D721Med (cell line): ENCODE measurements at places on chromosomes 3 and 15.

DNA sequence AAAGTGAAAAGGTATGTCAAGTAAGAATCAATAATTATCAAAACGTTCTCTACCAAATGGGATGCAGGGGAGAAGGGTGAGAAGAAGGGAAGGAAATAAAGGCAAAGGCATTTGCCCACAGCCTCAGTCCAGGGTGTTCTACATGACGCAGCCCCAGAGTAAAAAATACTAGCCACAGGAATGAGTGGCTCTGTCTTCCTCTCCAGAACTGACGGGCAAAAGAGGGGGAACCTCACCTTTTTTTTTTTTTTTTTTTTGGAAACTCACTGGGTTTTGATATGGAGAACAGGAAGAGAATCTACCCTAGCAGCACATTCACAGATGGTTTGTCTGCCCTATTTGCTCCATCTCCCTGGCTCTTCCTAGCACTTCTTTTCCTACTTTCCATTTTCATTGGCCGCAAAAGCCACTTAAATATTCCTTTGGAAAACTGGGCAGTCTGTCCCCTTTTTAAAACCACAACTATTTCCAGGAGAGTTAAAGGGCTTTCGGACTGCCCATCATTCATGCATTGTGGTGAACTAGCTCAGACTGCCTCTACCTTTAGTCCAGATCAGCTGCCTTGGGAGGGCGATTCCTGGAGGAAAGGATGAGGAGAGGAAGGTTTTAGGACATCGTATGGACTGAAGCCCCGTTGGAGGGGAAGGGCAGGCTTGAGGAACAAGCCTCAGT lies 28.2 kb downstream of the B3GNT5 start:
- no peak for DNase-seq

DNA sequence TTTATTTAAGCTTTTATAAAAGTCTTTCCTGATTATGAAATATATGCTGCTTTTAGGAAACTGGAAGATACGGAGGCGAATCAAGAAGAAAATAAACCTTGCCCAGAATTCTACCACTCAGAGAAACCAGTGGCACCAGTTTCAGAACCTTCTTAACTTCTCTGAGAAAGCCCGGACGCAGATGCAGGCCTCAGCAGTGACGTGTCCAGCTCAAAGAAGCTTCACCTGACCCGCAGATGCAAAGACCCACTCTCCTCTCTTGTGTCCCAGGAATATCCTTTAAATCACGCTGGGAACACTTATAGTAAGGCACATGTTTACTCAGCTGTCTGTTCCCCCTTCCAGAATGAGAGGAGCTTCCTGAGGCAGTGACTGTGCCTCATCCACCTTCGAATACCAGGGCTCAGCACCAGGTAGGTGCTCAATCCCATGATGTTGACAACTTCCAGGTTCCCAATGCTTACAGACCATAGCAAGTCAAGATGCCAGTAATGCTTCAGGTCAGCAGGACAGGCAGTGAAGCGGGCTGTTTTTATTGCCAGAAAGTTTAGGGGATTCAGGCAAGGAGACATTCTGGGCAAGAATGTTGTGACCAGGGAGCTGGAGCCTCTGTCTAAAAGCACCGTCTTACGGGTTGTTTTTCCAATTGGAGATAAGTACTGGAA lies 39.9 kb upstream of the LDHAL6B start:
- DNase-seq = no peak

DNA sequence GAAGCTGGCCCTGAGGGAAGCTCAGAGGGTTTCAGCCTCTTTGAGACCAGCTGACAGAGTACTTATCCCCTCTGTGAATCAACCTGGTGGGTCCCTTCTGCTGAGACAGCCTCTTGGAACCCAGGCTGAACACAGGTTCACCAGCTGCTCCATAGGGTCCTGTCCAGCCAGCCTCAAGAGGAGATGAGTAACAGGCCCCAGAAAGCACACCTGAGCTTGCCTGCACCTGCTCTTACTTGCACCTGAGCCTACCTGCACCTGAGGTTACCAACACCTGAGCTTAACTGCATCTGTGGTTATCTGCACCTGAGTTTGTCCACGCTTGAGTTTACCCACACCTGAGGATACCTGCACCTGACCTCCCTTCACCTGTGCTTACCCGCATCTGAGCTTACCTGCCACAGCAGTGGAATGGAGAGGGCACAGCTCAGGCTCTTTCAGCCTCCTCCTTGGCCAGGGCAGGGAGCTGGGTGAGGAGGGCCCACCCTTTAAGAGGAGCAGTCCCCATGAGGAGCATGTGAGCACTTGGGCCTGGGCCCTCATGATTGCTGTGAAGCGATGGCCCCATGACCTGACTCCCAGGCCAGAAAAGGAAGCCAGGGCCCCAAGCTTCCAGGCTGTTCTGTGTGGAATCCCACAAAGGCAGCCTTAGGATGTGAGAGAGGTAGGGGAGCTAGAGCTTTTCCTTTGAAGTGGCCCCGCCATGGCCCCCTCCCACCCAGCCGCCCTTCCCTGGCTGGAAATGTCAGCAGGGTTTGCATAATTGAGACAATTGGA lies at the start of gene TRPM1:
TSS of gene TRPM1 (minus strand) at position 464 of the 777 bp plus-strand sequence. CDS start 20,370 bp downstream, outside the sequence.
- no peak for DNase-seq

DNA sequence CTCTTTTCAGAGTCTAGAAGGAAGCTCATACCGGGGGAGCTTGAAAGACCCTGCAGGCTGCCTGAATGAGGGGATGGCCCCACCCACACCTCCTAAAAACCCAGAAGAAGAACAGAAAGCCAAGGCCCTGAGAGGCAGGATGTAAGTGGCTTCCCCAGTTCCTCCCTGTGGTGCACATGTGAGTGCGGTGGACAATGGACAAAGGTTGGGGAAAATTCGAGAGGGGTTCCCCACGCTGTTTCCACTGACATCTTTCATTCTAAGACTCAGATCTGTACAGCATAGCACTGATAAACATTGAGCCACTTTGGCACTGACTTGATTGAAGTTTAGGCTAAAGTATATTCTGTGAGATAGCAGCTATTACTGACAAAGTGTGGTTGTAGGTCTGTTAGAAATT lies 79.5 kb upstream of the UMPS start:
- no peak for DNase-seq

DNA sequence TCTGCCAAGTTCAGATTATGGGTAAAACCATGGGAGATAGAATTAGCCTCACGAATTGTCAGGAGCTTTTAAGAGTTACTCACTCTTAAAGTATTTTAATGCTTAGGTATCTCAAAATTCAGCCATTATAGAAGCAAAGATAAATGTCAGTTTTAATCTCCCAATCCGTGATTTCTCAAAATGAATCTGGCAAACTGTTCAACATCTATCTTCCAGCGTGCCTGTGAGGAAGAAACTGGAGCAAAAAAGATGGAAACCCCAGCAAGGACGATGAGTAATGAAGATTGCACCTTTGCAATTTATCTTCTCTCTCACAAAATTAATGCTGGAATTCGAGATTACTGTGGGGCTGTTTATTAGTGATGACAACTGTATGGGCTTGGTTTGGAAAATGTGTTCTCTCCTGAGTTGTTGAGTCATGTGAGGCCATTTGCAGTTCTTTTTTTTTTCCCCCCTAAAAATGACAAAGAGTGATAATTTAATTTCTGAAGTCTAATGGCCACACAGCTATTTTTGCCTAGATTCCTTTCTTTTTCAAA lies 70.5 kb downstream of the PYDC2 start:
- DNase-seq = no peak

DNA sequence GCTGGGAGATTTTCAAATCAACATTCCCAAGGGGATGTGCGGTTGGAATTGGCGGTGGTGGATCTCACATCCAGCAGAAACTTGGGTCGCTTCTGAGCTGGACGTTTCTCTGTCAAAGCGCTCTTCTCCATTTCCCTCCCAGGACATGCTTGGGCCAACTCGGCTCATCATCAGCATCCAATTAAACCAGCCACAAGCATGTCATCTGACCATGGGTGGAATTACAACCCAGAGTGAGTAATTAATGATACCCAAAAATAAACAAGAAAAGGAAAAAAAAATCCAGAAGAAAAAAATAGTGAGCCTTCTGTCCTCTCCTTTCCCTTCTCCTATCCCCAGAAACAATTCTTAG lies 111.2 kb downstream of the XXYLT1 start:
- DNase-seq = no peak

DNA sequence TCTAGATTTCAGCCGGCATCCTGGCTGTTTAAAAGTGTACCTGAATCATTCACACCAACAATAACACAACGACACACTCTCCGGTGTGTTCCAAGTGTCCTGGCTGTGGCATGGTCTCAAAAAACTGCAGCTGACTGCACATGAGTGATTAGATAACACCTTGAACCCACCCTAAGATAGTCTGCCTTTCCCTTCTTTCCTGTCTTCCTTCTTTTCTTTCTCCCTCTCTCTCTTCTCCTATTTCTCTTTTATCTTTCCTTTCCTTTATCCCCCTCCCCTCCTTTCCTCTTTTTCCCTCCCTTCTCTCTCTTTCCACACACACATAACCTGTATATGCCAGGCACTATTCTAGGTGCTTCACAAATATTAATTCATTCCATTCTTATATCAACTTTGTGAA lies 1.2 kb upstream of the FAH start:
- DNase-seq = no peak
